Activated T-cell treated with anti-CD3 and anti-CD28 coated beads, Interleukin-2, amount 50 U/mL, for 1 hour (primary cell): ENCODE measurements at places on chromosomes 7 and 10.

DNA sequence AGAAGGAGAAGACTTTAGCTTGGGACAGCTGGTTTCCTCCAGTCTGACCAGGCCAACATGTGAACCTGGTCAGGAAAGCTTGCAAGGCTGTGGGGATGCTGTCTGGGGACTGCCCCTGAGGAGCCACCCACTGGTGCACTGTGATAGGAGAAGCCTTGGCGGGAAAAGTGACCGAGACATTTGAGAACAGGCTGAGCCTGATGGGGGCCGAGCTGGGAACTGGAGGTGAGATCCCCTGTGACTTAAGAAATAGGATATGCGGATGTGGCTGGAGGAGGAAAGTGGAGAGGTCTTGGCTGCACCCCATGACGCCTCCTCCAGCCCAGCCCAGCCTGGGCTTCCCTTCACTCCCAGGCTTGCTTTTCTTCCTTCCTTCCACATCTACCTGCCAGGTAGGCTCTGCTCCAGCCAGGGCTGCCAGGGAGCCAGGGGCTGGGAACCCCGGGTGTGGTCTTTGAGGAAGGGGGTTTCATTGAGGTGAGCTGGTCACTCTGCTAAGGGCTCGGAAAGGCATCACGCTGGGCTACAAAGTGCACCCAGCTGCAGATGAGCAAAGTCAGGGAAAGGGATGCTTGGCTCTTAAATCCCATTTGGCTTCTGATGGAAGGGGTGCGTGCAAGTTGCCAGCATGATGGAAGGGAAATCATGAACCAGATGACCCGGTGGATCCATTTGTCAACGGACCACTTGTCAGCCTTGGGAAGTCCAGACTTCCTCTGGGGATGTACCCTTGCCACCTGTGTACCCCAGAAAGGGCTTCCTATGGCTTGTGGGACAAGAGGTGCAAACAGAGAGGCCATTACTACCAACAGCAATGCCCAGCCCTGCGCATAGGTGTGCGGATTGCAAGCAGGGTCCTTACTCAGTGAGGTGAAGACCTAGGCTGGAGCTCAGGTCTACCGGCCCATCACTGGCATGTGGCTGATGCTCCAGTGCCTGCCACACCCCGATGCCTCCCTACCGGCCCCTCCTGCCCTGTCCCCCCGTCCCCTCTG, 66.3 kb downstream of the C10orf143 start:
- DNase-seq = no peak

- DNase-seq = no peak
Observed at GRCh38 chr10:25849988-25850387, 84.0 kb upstream of the MYO3A start.

DNA sequence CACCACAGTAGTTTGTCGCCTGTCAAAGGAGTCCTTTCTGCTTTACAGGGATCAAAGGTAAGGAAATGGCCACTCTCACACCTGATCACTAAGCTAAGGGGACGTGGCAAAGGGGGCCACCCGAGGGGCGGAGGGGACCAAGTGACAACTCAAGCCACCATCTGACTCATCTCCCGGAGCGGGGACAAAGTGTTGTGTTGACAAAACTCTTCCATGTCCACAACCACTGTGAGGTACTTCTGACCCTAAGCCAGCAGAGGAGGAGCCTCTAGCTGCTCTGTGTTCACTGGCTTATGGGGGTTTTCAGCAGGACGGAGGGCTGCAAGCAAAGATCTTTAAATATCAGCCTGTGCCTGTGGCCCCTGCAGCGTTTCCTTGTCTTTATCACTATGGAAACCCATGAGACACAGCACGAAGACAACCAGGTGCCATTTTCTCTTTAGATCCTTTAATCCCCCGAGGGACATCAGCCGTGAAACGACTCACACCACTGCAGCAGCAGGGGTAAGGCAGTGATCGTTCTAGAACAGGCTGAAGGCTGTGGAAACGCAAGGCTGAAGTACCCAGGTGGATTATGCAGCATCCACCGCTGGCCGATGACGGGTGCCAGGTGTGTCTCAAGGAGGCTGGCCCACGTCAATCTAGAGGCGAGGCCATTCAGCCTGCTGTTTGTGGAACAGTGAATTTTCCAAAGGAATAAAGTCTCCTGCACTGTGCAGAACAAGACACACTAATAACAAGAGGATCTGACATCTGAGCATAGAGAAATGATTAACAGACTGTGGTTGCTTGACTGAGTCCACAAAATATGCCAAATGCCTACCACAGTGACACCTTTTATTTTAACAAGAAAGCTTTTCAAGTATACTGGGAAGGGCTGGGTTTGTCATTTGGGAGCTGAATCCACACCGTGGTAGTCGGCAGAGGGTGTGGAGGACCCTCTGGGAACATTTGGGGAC, 26.6 kb upstream of the DDC start:
- no peak for DNase-seq

DNA sequence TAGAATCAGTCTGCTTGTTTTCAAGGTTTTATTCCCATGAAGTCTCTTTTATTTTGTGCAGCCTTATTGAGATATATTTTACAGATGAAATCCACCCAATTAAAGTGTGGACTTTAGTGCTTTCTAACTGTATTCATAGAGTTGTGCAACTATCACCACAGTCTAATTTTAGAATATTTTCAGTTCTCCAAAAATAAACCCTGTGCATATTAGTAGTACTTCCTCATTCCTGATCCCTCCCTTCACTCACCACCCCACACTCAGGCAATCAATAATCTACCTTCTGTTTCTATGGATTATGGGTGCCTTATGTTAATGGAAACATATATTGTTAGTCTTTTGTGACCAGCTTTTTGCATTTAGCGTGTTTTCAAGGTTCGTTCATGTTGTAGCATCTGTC, 185.7 kb upstream of the TMEM72 start:
- no peak for DNase-seq

GRCh38 chr7:130493275-130493873, 1.5 kb downstream of the MEST start:
- no peak for DNase-seq

- no peak for DNase-seq
Observed at GRCh38 chr7:130463553-130464434, 23.0 kb upstream of the CEP41 start.

- no peak for DNase-seq
Observed at GRCh38 chr7:65475734-65476319, 102.2 kb downstream of the ZNF92 start.

GRCh38 chr10:69572159-69573055, 815 bp downstream of the NEUROG3 start:
- DNase-seq = no peak

GRCh38 chr10:90965720-90966119, 44.8 kb upstream of the ANKRD1 start:
- DNase-seq = no peak

- DNase-seq = no peak
Observed at GRCh38 chr7:101200862-101201599, at the start of gene MOGAT3. Gene MOGAT3, minus strand, starts transcription at chr7:101201036. Its CDS starts 182 bp downstream, at chr7:101200854.

DNA sequence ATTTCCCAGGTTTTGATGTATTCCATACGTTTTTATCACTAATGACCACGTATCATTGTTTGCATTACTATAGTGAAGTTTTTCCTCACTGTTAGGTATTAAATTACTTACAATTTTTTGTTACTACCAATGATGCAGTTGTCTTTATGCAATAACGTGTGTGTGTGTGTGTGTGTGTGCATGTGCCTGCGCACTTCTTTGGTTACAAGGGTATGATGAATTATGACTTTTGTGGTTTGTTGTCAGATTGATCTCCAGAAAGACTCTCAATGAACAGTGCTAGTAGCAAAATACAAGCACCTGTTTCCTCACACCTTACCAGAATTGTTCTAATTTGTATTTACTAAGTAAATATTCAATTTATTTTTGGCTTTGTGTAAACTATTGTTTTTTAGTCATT, 51.5 kb downstream of the MCMBP start:
- DNase-seq = no peak

- no peak for DNase-seq
Observed at GRCh38 chr10:28263136-28263857, 39.6 kb downstream of the MPP7 start.

DNA sequence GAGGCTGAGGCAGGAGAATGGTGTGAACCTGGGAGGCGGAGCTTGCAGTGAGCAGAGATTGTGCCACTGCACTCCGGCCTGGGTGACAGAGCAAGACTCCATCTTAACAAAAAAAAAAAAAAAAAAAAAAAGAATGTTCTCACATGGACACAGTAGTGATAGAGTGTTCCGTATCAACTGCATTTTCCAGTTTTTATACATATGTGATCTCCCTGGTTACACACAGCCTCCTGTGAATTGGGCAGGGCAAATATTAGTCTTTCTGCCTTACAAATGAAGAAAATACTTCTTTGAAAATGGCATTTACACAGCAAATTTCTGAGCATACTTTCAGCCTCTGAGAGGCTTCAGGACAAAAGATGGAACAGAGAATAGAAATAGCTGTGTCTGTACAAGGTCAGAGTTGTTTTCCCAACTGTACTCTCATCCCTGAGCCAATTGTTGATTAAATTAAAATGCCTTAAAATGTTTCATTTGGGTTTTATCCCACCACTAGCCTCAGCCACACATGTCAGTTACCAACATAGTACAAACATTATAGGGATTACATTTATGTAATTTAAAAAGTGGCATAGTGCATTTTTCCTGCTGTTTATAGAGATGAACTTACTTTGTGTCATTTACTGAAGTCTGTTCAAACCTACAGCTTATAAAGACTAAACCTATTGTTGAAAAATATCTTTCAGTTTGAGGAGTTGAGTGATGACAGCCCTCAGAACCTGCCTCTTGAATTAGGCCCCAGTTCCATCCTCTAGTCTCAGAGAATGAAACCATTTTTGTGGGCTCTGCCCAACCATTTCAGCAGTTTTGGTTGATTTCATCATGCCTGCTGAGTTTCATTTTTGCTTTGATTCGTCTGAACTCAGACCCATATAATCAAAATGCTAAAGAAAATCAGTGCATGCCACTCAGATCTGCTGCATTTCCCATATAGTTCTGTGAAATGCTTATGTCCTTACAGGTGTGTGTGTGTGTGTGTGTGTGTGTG, 609.4 kb upstream of the C7orf33 start:
- DNase-seq = no peak
